ENCODE measurements at places on chromosomes 2 and 18.
A peak's percentile ranks its signal among the peaks of the same experiment; 100 is the strongest.

GRCh38 chr2:168692132-168692744, 110.2 kb upstream of the NOSTRIN start:
- DNase-seq = no peak

DNA sequence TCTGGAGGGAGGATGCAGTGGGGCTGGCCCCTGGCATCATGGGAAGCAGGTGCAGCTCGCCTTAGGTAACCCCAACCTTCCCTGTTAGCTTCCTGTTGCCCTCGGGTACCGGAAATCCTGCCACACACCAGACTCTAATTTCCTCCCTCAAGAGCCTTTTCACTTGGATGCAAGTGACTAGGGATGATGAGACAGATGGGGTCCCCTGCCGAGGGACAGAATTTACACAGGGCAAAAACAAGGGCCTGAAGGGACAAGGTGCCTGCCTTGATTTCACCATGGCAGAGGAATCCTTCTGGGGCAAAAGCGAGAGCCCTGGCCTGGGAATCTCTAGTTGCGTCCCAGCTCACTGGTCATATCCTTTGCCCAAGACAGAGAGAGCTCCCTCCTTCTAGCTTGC, 263.1 kb downstream of the LOXHD1 start:
- DNase-seq = no peak

DNA sequence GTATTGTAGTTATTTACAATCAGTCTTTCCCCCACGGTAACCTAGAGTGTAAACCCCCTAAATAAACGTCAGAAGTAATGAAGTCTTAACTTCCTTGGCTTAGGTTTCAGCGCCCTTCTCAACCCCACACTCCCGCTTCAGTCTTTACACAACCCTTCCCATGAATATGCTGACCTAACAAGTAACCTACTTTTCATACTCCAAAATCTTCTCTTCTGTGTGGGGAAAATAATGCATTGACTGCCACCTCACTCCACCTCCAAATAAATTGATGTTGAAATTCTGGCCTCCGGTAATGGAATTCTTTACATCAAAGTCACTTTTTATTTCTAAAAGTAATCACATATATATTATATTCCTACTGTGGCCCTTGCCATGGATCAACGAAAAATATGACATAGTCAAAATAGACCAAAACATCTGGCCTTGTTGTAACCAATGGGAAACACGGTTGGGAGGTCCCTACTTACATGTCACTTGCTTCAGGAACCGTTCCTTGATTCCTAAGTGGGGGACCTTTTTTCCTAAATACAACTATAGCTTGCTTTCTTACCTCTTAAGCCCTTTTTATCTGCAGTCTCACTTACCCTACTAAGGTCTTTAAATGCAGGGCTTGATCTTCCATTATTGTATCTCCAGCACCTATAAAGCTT, 961 bp downstream of the GEN1 start:
- no peak for DNase-seq

GRCh38 chr18:45684341-45685115, 39.5 kb upstream of the SLC14A1 start:
- no peak for DNase-seq

GRCh38 chr2:39636306-39636705, 29.4 kb upstream of the TMEM178A start:
- no peak for DNase-seq

DNA sequence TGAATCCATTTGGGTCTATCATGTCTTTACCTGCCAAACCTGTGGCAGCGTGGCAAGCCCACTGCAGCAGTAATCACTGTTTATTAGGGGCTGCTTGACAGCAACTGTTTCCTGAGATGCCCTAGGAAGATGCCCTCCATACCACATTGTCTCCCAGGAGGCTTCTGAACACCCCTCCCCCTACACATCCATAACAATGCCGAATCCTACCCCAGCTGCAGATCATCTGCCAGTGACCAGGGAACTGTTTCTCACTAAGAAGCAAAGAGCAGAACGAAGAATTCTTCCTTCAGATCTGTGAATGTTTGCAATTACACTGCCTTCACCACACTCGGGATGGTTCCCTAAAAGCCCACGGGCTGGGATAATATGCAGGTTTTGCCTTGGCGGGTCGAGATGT, 127.8 kb downstream of the VIT start:
- DNase-seq = no peak

DNA sequence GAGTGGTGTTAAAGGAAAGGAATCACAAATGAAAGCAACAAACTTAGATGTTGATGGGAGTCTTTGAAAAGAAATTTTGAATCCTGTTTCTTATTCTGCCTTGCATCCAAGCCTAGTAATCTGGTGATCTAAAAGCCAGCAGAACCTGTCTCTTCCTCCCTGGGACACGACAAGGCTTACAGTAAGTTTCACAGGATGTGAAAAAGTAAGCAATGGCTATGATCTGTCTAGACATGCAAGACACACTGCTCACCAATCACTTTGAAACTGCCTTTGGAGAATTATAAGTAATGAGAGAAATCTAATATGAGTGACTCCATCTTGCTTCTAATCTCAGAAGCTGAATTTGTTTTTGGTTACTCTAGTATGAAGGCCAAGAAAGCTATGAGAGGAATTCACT, 103.7 kb downstream of the KCNH7 start:
- peak; percentile 49 for DNase-seq

DNA sequence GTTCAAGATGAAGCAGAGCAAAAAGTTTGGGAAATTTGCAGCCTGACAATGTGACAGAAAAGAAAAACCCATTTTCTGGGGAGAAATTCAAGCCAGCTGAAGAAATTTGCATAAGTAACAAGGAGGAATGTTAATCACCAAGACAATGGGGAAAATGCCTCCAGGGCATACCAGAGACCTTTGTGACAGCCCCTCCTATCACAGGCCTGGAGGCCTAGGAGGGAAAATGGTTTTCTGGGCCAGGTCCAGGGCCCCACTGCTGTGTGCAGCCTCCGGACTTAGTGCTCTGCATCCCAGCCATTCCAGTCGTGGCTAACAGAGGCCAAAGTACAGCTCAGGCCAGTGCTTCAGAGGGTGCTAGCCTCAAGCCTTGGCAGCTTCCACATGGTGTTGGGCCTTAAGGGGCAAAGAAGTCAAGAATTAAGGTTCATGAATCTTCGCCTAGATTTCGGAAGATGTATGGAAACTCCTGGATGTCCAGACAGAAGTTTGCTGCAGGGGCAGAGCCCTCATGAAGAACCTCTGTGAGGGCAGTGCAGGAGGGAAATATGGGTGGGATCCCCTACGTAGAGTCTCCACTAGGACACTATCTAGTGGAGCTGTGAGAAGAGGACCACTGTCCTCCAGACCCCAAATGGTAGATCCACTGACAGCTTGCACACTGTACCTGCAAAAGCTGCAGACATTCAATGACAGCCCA, 314.1 kb upstream of the TRIB2 start:
- no peak for DNase-seq

DNA sequence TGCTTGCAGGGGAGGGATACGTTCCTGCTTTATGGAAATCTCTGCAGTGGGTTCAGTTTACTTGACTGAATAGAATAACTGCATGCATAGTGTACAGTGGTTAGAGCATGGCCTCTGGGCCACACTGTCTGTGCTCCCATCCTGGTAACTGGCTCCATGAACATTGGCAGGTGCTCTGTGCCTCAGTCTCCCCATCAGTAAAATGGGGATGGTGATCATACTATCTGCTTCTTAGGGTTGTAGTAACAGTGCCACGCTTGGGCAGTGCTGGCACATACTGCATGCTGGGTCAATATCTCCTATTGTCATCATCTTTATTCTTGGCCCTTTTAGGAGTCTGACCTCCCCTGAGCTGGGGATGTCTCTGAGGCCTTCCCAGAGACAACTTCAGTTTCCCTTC, 117.3 kb downstream of the CTIF start:
- DNase-seq = no peak

DNA sequence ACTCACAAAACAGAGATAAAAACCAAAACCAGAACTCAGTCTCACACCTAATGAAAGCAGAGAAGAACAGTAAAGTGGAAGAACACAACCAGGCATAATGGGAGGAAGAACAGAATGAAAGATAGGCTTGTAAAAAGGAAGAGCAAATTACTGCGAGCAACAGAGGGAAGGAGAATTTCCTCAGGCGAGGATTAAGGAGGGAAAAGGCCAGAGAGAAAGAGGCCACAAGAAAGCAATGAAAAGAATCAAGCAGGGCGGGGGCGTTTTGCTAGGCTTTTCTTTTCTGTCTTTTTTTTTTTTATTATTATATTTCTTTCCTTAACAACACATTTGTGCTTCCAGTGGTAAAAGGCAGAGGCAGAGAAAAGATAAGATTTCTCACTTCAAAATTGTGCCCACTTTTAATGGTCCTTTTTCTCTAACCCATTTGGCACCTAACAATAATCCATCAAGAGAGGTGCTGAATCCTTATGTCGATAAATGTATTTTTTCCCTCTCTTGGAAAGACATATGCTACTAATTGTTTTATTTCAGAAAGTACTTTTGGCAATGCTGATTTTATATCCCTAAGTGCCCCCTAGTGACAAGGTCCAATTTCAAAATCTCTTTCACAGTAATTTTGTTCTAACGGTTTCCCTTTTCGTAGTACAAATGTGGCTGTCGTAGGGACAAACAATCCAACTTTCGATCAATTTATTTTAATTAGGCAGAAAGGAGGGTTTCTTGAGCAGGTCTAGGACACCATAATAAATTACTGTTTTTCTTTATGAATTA, 138.7 kb upstream of the AQP4 start:
- no peak for DNase-seq

- DNase-seq = no peak
Measured at GRCh38 chr18:26487437-26487836, 60.9 kb downstream of the KCTD1 start.

All from T47D (cell line).